ENCODE measurements at places on chromosomes 16 and 17.

DNA sequence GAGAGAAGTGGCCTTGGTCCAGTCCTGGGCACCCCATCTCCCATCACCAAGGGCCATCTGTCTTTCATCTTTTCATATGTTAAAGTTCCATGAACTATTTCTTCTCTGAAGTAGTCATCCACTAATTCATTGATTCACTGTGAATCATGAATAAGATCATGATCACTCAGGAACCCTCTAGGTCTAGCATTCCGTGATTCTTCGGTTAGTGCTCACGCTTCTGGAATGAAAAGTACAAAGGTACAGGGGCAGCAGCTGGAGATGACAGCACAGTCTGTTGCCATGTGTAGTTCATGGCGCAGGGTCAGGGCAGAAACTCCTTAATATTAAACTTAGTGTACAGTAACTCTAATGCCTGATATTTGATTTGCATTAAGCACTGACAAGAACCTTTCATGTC lies 127.1 kb downstream of the CDH13 start:
- DNase-seq, result no peak

DNA sequence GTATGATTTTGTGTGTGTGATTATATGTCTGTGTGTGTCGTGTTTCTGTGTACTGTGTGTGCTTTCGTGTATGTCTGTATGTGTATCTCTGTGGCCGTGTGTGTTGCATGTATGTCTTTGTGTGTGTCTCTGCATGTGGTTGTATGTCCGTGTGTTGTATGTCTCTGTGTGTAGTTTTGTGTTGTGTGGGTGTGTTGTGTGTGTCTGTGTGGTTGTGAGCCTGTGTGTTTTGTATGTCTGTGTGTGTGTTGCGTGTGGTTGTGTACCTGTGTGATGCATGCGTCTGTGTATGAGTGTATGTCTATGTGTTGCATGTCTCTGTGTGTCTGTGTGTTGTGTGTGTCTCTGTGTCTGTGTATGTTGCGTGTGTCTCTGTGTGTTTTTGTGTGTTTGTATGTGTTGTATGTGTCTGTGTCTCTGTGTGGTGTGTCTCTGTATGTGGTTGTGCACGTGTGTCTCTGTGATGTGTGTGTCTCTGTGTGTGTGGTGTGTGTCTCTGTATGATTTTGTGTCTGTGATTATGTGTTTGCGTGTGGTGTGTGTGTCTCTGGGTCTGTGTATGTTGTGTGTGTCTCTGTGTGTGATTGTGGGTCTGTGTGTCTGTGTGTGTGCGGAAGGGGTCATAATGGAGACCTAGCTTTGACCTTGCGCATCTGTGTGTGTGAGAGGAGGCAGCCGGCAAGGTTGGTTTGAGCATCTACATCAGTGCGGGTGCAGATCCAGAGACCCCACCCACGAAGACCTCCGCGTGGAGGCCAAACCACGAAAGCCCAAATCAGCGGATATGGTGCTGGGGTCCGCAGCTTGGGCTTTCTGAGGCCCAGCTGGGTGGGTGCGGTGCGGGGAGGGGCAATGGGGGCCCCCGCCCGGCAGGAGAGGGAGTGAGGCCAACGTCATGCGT lies 212.6 kb upstream of the GSE1 start:
- DNase-seq, result peak; percentile 11

DNA sequence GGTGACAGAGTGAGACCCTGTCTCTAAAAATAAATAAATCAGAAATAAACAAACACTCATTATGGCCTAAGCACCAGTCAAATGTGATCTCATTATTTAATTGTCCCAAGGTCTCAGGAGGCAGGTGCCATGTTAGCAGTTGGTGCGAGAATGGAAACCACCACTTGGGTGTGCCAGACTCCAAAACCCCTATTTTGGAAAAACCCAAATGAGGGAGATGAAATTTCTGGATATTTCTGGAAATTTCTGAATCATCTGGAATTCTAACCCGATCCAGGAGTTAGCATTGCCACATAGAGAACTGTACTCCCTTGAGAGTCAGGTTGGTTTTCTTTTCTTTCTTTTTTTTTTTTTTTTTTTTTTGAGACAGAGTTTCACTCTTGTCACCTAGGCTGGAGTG lies 264.0 kb downstream of the XYLT1 start:
- DNase-seq, result no peak

DNA sequence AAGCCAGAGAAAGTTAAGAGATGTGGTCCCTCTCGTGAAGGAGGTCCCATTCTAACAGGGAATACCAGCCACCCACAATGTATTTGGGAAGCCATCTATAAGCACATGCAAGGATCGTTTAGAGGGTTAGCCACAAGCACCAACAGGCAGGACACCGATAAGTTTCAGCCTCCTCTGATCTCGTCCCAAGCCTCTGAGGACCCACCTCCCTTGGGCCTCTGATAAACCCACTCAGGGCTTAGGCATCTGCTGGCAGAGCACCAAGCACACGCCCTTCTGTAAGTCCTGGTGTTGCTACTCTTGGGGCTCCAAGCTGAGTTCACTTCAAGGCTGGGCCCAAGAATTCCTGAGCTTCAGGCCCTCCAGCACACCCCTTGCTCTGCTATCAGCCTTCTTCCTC lies 5.4 kb upstream of the PNPO start:
- DNase-seq, result no peak

- DNase-seq, result no peak
These were observed 9.9 kb downstream of the PER1 start for GRCh38 chr17:8142158-8142886.

DNA sequence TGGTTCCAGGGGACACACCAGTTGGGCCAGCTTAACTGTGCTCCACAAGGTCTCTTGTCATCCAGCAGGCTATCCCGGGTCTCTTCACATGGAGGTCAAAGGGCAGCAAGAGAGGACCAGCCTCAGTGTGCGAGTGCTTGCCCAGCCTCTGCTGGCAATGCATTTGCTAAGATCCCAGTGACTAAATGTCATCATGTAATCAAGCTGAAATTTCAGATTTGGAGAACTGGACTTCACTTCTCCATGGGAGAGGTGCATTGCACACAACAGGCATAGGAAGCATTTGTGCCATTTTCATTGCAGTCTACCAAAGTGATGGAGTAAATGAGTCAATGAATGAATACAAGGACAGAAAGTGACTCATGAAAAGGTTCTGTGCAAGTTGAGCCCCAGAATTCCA lies 51.2 kb upstream of the KDM8 start:
- no peak for DNase-seq
